Stimulated activated CD8-positive, alpha-beta memory T cell treated with anti-CD3 and anti-CD28 coated beads, Interleukin-15, amount 100 ng/mL, for 1 hour (primary cell): ENCODE measurements at places on chromosomes 7 and 10.

GRCh38 chr7:123154231-123154860, 45.4 kb downstream of the SLC13A1 start:
- no peak for DNase-seq

GRCh38 chr7:4663239-4664018, 18.7 kb upstream of the FOXK1 start:
- no peak for DNase-seq

- no peak for DNase-seq
These were observed 315.2 kb upstream of the SHH start for GRCh38 chr7:156127166-156128134.

DNA sequence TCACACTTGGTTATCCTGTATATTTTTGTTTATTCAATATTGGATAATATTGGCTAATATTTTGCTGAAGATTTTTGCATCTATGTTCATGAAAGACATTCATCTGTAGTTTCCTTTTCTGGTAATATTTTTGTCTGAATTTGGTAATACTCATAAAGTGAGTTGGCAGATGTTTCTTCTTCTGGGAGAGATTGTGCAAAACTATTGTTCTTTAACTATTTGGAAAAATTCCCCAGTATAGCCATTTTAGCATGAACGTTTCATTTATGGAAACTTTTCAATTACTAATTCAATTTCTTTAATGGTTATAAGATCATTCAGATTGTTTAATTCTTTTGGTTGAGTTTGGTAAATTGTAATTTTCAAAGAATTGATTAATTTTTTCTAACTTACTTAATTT, 560.8 kb upstream of the FZD8 start:
- DNase-seq = no peak

GRCh38 chr10:83045731-83046130, 1093.6 kb upstream of the GHITM start:
- DNase-seq = no peak

DNA sequence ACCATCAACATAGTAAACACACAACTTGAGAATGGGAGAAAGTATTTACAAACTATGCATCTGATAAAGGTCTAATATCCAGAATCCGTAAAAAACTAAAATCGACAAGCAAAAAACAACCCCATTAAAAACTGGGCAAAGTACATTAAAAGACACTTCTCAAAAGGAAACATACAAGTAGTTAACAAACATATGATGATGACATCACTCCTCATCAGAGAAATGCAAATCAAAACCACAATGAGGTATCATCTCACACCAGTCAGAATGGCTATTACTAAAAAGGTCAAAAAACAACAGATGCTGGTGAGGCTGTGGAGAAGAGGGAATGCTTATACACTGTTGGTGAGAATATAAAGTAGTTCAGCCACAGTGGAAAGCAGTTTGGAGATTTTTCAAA, 125.1 kb downstream of the TFPI2 start:
- DNase-seq = no peak

- DNase-seq = no peak
These were observed 5.6 kb upstream of the ING3 start for GRCh38 chr7:120944826-120945562.

DNA sequence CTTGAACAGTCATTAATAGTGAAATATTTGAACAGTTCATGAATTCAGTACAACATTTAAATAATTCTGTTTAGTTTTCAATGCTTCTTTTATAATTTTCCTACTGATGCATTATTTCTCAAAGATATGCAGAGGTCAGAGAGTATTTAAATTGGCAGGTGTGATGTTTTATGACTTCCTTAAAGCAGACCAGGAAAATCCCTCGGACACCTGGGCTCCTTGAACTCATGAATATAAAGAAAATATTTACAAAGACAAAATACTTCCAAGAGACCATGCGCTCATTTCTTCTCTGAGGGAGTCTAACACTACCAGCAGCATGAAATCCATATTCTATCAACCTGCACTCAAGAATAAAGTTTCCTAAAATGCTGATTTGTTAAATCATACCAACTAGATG, 127.6 kb downstream of the IPMK start:
- no peak for DNase-seq

DNA sequence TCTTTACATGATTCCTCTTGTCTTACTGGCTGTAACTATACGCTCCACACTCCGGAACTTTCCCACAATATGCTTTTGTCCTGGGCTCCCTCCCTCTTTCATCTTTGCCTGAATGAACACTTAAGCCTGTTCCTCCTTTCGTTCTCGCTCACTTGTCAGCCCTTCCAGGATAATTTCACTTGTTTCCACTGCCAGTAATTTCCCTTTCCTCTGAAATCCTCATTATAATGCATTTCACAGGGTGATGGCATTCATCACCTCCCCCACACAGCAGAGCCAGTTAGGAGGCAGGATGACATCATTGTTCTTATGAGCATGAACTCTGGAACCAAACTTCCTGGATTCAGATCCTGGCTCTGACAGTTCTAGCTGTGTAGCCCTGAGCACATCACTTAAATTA, 372.6 kb downstream of the GPR158 start:
- DNase-seq = no peak

DNA sequence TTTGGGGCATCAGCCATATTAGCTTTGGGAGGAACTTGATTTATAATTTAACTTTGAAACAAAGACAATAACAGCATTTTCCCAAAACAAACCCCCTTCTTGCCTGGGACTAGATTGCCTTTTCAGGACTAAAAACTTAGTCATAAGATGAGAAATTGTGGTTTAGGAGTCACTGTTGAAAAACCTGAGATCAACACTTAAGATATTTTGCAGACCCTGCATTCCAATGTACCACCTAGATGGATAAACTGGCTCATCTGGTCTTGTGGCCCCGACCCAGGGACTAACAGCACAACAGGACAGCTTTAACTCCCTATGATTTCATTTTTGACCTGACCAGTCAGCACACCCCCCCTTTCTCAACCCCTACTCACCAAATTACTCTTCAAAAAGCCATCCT, 1165.4 kb downstream of the XPNPEP1 start:
- DNase-seq = no peak

- no peak for DNase-seq
These were observed 165.5 kb downstream of the TCF7L2 start for GRCh38 chr10:113115556-113115955.

GRCh38 chr7:116164552-116165306, 45.6 kb upstream of the TES start:
- DNase-seq = no peak

- no peak for DNase-seq
These were observed 35.3 kb downstream of the COG5 start for GRCh38 chr7:107528461-107528860.
